ENCODE measurements at places on chromosomes 16 and 17.

DNA sequence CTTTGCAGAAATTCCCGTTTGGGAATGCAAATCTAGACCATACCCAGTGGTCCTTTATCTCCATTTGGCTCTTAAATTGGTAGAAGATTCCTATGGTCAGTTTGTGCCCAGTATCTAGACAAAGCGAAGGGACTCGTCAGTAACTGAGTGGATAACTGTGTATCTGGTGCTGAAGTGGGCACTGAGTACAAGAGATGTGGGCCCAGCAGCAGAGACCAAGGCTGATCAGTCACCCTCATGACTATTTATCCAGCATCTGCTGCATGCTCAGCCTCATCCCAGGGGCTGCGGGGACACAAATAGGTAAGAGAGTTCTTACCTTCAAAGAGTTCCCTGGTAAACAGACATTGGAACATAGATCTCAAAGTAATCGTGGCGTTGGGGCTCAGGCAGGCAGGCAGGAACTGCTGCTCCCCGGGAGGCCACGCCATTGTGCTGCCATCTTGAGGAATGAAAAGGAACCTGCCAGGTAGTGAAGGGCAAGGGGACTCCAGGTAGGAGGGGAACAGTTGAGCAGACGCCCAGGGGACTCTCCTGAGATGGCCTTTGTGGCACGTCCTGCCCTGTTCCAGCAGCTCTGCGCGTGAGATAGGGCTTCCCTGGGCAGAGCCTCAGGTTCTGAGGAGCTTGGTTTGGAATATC is 10.3 kb downstream of the NT5M start:
- no peaks in the 10 kb centered on the region for H3K27me3 ChIP-seq
- peak; percentile 63 for DNase-seq
- H3K27ac ChIP-seq = no peak overlapping the region
- H3K4me3 ChIP-seq = no peak overlapping the region
- H3K36me3 ChIP-seq = no peaks in the 10 kb centered on the region
- no peaks in the 10 kb centered on the region for H3K4me1 ChIP-seq

GRCh38 chr17:29559640-29560039 is 7.2 kb downstream of the ABHD15 start:
- H3K4me3 ChIP-seq = no peak overlapping the region
- no peaks in the 10 kb centered on the region for H3K36me3 ChIP-seq
- no peak for DNase-seq
- peaks cover 20% of the 10 kb centered on the region for H3K4me1 ChIP-seq
- no peaks in the 10 kb centered on the region for H3K27me3 ChIP-seq
- no peak overlapping the region for H3K27ac ChIP-seq

GRCh38 chr17:68662037-68662432 is 60.9 kb upstream of the FAM20A start:
- no peak for DNase-seq
- no peaks in the 10 kb centered on the region for H3K4me1 ChIP-seq
- no peaks in the 10 kb centered on the region for H3K27me3 ChIP-seq
- no peak overlapping the region for H3K27ac ChIP-seq

DNA sequence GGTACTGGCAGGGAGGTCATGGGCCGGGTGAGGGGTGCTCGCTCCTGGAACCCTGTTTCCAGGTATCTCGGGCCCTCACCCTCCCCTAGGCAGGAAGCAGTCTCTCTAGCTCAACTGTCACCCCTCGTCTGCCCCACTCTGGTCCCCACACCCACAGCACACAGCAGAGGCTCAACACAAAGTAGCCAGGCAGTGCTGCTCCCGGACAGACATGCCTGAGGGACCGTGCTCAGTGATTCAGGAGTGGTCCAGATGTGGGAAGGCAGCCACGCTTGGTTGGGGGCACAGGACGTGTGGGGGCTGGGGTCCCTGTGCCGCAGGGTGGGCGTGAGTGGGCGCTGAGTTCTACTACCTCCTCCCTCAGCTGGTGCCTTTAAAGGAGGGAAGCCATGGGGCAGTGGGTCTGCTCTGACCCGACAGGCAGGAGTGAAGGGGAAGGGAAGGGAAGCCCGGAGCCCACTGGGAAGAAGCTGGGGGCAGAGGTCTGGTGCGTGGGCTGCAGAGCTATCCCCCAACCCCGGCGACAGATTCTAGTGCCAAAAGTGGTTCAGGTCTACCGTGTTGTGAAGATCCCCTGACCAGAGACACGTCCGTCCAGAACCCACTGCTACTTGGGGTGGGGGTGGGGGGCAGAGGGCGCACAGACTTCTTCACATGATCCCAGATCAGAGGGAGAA is 11.8 kb downstream of the SLC16A3 start:
- no peak overlapping the region for H3K4me3 ChIP-seq
- DNase-seq = no peak
- H3K27ac ChIP-seq = peak overlapping the region; percentile 86
- no peaks in the 10 kb centered on the region for H3K27me3 ChIP-seq
- H3K36me3 ChIP-seq = peaks cover 74% of the 10 kb centered on the region
- peaks cover 77% of the 10 kb centered on the region for H3K4me1 ChIP-seq

DNA sequence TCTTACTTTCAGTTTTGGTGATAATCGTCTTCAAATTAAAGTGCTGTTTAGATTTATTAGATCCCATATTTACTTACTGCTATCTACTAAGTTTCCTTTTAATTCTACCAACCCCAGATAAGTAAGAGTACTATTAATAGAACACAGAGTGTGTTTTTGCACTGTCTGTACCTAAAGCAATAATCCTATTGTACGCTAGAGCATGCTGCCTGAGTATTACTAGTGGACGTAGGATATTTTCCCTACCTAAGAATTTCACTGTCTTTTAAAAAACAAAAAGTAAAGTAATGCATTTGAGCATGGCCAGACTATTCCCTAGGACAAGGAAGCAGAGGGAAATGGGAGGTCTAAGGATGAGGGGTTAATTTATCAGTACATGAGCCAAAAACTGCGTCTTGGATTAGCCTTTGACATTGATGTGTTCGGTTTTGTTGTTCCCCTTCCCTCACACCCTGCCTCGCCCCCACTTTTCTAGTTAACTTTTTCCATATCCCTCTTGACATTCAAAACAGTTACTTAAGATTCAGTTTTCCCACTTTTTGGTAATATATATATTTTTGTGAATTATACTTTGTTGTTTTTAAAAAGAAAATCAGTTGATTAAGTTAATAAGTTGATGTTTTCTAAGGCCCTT is 56.8 kb downstream of the HLF start:
- H3K4me3 ChIP-seq = no peak overlapping the region
- H3K27me3 ChIP-seq = no peaks in the 10 kb centered on the region
- no peaks in the 10 kb centered on the region for H3K4me1 ChIP-seq
- no peak overlapping the region for H3K27ac ChIP-seq
- DNase-seq = no peak

DNA sequence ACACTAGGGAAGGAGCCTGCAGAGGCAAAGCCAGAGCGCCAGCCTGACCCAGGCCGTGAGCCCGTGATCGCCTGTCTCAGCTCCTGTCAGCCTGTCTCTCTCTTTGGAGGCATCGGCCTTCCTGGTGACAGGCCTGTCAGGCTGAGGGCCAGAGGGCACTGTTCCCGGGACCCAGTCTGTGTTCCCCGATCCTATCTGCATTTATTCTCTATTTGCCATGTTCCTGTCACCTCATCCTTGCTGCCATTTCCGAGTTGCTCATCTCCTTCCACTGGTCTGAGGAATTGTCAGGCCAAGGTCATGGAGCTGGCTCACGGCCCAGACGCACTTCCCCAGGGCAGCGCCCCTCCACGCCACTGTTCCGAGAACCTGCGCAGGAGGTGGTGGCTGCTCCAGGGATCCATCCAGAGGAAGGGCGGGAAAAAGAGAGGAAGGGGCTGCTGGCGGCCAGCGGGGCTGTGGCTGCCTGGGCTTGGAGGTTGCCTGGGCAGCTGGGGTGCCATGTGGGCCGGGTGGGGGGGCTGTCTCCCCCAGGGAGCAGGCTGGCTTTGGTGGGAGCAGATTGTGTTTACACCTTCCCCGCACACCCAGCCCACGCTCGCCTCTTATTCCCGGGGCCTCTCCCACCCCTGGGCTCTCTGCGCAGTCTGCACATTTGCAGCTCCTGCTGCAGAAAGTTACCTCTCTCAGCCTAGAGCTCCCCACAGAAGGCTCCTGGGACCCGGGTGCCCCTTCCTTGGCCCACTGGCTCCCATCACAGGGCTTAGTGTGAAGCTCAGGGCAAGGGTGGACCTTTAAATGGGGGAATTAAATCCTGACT is 4.9 kb downstream of the PRCD start:
- H3K4me3 ChIP-seq = no peak overlapping the region
- peak; percentile 67 for DNase-seq
- no peaks in the 10 kb centered on the region for H3K36me3 ChIP-seq
- H3K4me1 ChIP-seq = peaks cover 54% of the 10 kb centered on the region

DNA sequence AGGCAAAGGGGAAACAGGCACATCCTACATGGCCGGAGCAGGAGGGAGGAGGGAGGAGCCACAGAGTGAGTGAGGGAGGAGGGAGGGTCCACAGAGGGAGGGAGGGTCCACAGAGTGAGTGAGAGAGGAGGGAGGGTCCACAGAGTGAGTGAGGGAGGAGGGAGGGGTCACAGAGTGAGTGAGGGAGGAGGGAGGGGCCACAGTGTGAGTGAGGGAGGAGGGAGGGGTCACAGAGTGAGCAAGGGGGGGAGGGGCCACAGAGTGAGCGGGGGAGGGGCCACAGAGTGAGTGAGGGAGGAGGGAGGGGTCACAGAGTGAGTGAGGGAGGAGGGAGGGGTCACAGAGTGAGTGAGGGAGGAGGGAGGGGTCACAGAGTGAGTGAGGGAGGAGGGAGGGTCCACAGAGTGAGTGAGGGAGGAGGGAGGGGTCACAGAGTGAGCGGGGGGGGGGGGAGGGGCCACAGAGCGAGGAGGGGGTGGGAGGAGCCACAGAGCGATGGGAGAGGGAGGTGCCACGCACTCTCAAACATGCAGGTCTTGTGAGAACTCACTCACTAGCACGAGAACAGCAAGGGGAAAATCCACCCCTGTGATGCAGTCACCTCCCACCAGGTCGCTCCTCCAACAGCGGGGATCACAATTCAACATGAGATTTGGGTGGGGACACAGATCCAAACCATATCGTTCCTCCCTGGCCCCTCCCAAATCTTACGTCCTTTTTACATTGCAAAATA is 24.3 kb upstream of the CDH15 start:
- no peak overlapping the region for H3K27ac ChIP-seq
- H3K36me3 ChIP-seq = peaks cover 58% of the 10 kb centered on the region
- no peaks in the 10 kb centered on the region for H3K27me3 ChIP-seq
- no peak overlapping the region for H3K4me3 ChIP-seq

DNA sequence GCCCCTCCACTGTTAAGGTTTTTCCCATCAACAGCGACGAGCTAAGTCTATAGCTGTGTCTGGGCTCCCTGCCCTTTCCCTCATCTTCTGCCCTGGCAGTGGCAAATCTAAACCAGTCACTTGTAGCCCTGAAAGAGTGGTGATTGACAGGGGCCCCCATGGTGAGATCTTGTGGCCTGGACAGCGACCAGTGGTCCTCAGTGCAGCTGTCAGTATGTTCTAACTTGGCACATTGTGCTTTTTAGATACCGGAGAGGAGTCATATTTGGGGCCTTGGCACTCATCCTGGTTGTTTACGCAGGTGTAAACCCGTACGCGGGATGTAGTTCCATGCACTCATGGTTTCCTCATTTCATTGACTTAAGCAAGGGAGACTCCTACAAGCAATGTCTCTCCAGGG is 57.5 kb upstream of the ARHGAP44 start:
- no peaks in the 10 kb centered on the region for H3K36me3 ChIP-seq
- no peak overlapping the region for H3K4me3 ChIP-seq
- peaks cover 9% of the 10 kb centered on the region for H3K4me1 ChIP-seq
- no peak for DNase-seq

DNA sequence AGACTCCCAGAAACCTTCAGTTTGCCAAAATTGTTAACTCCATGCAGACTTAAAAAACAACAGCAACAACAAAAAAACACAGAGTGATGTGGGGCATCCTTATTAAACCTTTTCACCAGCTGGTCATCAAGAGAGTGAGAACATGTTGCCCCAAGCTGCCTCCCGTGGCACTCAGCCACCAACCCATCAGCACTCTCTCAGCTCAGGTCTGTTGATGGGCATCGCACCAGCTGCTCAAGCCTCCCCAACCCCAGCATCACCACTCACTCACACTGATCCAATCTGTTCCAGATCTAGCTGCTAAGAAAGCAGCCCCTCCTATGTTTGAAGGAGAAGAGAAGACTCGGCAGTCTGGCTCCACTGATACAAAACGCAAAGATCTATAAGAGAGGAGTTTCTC is 46.8 kb downstream of the SLC39A11 start:
- H3K4me3 ChIP-seq = no peak overlapping the region
- no peak overlapping the region for H3K27ac ChIP-seq
- no peaks in the 10 kb centered on the region for H3K27me3 ChIP-seq
- peaks cover 10% of the 10 kb centered on the region for H3K4me1 ChIP-seq
- H3K36me3 ChIP-seq = no peaks in the 10 kb centered on the region
- DNase-seq = no peak

DNA sequence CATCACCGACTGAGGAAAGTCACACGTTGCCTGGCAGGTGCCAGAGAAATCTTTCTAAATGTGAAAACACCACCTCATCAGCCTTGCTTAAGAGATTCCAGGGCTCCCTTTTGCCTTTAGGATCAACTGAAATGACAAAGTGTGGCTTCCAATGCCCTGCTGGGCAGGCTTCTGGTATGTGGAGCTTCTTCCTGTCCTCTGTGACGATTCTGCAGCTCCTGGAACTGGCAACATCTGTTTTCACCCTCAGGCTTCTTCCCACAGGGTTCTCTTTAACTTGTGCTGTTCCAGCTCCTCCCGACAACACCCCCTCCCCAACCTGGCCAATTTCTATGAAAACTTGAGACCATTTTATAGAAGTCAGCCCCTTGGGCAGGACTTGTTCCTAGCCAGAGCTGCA is 4.8 kb upstream of the ZDHHC1 start:
- H3K4me3 ChIP-seq = no peak overlapping the region
- H3K27me3 ChIP-seq = no peaks in the 10 kb centered on the region
- H3K4me1 ChIP-seq = peaks cover 17% of the 10 kb centered on the region
- DNase-seq = no peak

GRCh38 chr17:57256708-57257112 is 387 bp downstream of the MSI2 start:
- peaks cover 21% of the 10 kb centered on the region for H3K4me1 ChIP-seq
- H3K27me3 ChIP-seq = no peaks in the 10 kb centered on the region
- no peak for DNase-seq
- H3K4me3 ChIP-seq = peak overlapping the region; percentile 96
